EL (cell line): ENCODE measurements at places on chromosomes 6 and 20.

GRCh38 chr6:89209457-89209856 lies 7.7 kb downstream of the GABRR1 start:
- DNase-seq: no peak

DNA sequence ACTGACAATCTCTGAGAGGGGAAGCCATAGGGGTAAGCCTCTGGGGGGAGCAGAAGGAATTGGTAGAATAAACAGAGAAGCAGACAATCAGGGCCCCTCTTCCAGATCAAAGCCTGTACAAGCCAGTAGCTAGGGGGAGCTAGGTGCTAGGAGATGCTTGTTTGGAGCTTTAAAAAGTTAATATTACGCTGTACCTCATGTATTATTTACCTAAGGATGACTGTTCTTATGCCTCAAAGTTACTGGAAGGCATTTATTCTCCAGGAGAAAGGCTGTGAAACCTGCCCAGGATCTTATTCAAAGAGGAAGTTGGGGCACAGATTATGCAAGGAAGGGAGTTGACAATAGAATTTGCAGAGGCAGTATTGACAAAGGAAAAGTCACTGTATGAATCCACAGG lies 111.8 kb upstream of the SLC35F1 start:
- DNase-seq: no peak

- no peak for DNase-seq
Observed at GRCh38 chr6:140775061-140775460, 1357.7 kb upstream of the GJE1 start.

DNA sequence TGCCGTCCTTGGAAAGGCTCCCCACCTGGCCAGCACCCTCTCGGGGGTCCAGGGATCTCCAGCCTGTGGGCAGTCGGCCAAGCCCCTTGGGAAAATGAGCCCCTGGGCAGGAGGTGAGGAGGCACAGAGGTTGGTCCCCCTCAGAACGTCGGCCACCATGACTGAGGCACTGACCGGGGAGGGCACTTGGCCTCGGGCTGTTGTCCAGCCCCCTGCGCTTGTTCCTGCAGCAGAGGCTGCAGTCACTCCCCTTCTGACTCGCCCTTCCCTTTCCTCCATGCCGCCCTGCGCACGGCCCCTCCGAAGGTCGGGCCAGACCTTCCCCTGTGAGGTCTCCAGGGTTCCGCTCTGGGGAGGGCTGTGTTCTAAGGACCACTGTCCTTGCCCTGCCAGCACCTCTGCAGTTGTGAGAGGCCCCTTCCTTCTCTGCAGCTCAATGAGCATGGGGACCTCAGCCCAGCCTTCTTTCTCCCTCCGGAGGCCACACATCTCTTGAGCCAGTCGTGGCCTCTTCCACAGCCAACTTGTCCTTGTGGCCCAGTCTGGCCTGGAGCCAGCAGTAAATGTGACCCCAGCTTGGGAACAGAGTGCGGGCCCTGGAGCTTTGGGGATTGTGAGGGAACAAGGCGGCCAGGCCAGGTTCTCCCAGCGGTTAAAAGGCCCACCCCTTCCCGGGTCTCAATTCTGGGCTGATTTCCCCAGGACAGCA lies 195.5 kb downstream of the DLL1 start:
- no peak for DNase-seq

DNA sequence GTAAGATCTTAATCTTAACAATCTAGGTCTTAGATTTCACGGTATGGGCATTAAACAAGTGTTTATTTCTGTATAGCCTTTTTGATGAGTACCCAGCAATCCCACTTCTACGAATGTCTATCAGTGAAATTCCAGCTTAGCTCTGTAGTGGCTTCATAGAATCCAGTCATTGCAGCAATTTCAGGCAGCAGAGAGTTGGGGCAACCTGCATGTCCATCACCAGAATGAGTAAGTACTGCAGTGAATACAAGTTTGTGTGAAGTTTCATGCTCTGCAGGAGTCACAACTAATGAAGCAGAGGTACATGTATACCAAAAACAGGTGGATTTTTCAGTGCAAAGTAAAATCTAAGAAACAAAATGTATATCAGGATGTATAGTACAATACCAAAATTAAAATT lies 151.7 kb downstream of the OR2B2 start:
- no peak for DNase-seq

DNA sequence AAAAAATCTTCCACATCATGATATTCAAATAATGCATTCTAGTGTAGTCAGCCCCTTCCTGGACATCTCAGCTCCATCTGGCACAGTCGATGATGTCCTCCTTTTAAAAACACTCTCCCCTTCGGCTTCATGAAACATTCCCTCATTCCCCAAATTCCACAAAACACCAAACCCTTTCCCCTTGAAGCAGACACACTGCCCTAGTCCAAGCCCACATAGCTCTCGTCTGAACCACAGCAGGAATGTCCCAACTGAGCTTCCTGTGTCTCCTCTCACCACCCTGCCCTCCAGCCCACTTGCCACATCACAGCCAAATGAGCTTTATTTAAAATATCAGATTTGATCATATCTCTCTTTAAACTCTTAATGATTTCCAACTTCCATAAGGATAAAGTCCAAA lies 106.4 kb upstream of the CARMIL1 start:
- peak; percentile 99 for DNase-seq

GRCh38 chr6:35410131-35410530 lies 42.0 kb upstream of the FANCE start:
- no peak for DNase-seq

DNA sequence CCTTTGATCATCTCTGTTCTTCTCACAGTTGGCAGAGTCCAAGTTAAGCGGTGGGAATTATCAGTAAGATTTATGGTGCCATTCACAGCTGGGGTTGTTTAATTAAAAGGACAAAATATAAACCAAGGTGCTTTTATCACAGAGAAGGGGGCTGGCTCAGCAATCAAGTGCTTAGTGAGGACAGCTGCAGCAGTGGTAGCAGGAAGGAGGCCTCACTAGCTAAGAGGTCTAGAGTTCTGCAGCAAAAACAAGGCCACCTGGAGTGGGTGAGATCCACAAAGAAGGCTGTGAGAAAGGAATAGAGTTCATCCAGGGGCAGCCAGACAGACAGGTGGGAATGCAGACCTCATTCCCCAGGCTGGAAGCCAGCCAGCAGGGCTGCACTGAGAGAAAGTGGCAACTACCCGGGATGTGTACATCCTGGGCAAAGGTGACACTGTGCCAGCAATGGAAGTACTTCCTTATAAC lies 37.1 kb downstream of the PIGU start:
- no peak for DNase-seq

DNA sequence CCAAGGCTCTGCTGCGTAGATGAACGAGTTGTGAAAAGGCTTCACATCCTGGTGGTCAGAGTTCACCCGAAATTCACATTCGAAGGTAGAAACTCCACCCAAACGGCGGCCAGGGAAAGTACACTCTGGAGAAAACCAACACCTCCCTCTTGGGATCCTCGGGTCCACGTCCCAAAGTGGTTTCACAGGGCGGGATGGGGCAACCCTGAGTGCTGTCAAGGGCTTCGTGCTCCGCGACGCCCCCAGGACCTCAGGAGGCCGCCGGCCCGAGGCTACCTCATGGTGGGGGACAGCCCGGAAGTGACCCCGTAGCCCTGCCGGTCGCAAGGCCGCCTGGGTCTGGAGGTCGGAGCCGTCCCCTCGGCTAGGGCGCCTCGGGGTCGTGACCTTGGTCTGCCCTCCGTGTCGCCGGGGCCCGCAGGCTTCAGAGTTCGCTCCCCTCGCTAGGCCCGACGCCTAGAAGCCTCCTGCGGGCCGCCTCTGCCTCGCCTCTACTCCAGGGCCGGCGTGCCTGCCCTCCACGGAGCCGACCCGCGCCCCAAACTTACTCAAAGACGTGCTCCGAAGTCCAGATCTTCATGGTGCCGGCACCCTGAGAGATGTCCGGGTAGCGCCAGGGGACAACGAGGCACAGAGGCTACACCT lies at the start of gene PRELID3B:
TSS of gene PRELID3B (minus strand) at position 636 of the 645 bp plus-strand sequence. CDS start at position 580, 56 bp downstream.
- DNase-seq: peak; percentile 44

DNA sequence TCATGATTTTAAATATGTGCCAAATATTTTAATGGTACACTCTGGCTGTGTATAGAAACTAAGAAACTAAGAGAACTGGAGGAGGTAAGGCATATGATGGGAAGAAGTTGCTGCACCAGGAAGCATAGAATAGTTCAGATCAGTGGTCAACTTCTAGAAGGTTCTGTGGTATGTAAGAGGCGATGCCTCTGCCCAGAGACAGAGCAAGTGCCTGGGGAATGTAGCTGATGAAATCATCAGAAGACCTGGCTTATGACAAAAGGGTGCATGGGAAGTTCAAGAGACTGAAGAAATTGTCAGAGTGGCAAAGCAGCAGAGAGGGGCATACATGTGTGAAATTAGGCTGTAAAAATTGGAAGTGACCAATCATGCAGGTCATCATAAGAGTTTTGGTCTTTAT lies 580.8 kb downstream of the BMP2 start:
- no peak for DNase-seq

DNA sequence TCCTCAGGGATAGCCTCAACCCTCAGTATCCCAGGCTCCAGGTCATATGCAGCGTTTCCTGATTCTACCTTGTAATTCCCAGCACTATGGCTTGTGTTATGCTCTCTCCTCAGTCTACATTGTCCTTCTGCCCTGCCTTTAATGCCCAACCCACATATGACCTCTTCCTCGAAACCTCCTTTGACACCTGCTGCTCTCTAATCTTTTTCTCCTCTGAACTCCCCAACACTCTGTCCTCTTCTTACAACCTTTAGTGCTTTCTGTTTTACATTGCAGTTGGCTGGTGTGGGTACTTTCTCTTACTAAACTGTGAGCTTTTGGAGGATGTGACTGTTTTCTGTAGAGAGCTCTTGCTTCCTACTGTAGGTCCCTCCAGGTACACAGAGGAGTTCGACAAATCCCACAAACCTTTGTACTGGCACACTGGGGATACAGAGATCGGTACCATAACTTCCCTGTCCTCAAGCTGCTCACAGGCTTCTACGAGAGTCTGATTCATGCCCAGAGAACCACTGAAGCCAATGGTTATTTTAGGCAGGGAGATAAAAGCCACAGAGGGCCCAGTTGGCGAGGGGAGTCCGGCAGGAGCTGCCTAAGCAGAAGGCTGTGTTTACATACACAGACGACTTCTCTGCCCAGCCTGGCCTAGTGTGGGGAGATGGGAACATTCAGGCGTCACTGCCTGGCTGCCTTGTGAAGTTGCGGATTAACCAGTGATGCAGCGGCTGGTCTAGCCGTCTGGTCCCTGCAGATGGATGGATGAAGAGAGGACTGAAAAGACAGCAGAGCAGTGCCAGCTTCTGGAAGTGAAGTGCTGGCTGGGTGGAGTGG lies 8.4 kb upstream of the EPB41L1 start:
- DNase-seq: no peak

DNA sequence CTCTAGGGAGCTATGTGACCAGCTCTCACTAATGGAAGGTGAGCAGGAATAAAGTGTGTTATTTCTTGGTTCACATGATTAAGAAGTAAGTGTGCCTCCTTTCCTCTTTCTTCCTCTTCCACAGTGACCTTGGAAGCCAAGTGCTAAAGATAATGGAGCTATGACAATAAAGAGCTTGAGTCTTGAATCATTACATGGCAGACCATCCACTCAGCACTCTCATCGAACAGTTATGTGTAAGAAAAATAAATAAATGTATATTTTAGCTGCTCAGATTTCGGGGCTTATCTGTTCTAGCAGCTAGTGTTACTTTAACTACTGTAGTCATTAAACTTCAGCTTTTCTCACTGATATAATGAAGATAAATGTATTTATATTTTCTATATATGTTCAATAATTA lies 72.9 kb downstream of the HDGFL1 start:
- peak; percentile 40 for DNase-seq

DNA sequence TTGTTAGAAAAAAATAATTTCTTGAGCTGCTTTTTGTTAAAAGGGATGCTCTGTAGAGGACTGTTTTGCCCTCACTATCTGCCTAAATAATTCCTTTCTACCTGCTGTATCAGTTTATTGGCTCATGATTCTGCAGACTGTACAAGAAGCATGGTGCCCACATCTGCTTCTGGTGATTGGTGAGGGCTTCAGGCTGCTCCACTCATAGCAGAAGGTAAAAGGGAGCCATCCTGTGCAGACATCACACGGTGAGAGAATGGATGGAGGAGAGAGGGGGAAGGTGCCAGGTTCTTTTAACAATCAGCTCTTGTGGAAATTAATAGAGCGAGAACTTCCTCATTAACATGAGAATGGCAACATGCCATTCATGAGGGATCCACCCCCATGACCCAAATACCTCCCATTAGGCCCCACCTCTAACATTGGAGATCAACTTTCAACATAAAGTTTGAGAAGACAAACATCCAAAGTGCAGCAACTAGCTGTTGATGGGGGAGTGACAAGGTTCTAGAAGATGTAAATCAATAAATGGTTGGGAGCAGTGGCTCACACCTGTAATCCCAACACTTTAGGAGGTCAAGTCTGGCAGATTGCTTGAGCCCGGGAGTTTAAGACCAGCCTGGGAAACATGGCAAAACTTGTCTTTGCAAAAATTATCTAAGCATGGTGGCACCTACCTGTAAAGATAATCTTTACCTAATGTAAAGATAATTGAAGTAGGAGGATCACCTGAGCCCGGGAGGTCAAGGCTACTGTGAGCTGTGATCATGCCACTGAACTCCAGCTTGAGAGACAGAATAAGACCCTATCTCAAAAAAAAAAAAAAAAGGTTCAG lies 15.7 kb upstream of the AHCY start:
- DNase-seq: no peak

GRCh38 chr6:50851049-50851845 lies 32.6 kb downstream of the TFAP2B start:
- no peak for DNase-seq

- DNase-seq: no peak
Observed at GRCh38 chr6:16324606-16325225, 86.3 kb downstream of the GMPR start.

- peak; percentile 60 for DNase-seq
Observed at GRCh38 chr6:31829633-31830283, 2.2 kb downstream of the HSPA1B start.

- DNase-seq: no peak
Observed at GRCh38 chr6:36556281-36556680, 9.0 kb upstream of the STK38 start.

- DNase-seq: peak; percentile 70
Observed at GRCh38 chr6:109671733-109672132, 19.3 kb downstream of the AK9 start.

GRCh38 chr6:63887002-63887751 lies 251.6 kb downstream of the PHF3 start:
- DNase-seq: no peak

DNA sequence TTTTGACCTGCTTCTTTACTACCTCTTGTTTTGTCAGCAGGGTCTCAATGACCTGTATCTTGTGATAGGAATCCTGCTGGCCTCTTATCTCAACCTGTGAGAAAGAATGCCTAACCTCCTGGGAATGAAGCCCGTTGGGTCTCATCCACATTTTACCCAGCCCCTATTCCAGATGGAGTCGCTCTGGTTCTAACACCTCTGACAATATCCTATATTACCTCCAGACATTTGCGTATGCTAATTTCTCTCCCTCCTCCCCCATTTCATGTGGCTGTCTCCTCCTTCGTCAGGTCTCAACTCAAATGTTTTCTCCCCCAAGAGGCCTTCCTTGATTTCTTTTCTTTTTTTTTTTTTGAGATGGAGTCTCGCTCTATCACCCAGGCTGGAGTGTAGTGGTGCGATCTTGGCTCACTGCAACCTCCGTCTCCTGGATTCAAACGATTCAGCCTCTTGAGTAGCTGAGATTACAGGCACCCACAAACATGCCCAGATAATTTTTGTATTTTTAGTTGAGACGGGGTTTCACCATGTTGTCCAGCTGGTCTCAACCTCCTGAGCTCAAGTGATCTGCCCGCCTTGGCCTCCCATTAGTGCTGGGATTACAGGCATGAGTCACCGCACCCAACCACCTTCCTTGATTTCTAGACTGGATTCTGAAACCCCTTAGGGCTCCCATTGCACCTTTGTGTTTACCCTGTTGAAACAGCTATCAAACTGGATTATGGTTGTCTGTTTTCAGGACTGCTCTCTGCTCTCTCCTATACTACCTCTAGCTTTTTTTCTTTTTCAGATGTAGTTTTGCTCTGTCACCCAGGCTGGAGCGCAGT lies 49.5 kb upstream of the B4GALT5 start:
- DNase-seq: no peak
